Activated CD4-positive, alpha-beta T cell treated with anti-CD3 and anti-CD28 coated beads for 24 hours (primary cell): ENCODE measurements at places on chromosomes 16 and 17.

DNA sequence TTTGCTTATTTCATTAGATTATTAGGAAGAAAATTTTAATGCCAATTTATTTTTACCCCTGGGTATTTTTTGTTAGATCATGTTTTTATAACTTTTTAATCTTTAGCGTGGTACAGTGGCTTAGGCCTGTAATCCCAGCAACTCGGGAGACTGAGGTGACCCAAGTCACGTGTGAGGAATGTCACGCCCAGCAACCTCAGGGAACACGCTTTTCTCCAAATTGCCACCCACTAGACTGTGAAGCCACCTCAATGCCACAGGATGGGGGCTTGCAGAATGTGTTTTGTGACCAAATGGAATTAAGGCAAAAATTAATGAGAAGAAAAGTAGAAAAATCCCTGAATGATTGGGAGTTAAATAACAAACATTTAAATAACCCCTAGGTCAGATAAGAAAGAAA is 141.8 kb downstream of the LAT start:
- no peak for DNase-seq

DNA sequence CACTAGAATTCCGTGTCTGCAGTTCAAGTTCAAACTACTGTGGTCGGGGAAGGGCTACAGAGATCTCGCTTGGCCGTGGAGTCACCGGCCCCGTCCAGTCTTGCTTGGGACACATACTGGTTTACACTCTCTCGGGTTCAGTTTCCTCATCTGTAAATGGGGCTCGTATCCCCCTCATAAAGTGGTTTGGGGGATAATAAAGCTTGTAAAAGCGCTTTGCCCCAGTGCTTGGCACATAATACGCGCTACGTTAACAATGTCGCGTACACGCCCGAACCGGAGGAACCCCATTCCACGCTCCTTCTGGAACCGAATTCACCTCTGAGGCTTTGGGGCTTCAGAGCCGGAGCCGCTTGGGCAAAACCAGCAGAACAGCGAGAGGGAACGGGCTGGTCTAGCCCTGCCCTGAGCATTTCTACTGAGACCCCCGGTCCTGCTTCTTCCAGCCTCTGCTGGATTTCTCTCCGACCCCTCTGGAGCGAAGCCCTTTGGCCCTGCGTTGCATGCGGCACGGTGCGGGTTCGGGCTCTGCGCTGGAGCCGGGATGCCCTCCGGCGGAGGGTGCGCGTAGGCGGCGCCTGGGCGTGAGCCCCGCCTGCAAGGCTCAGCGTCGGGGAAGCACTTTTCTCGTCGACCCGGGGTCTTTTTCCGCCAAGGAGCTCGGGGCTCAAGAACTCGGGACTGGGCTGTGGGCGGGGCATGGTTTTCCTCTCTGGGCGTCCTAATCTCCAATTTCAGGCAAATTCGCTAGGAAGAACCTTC is 26.1 kb upstream of the HOXB13 start:
- DNase-seq = no peak

GRCh38 chr16:71537643-71538042 is 11.4 kb downstream of the CHST4 start:
- peak; percentile 10 for DNase-seq

- DNase-seq = no peak
These were observed 26.2 kb downstream of the ADAMTS18 start for GRCh38 chr16:77408607-77409006.

DNA sequence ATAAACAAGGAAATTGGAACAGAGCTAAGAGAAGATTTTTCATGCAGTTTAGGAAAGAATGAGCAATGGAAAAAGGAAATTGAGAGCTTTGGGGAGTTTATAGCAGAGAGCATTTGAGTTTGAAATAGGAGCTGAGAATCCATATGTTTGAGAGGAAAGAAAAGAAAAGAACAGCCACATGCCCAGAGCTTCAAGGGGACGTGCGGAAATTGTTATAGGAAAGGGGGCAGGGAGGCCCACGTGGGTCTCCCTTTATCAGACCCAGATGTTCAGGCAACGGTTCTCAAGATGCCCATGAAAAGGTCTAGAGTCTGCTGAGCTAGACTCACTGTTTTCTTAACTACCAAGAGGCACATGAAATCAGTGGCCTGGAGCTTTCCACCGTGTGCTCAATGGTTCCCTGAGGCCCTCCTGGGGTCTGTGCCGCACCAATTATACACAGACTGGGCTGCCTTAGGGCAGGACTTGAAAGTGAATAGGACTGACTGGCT is 31.2 kb downstream of the CHD9 start:
- DNase-seq = no peak

- DNase-seq = no peak
These were observed 248.8 kb downstream of the HS3ST3A1 start for GRCh38 chr17:13352747-13353415.

DNA sequence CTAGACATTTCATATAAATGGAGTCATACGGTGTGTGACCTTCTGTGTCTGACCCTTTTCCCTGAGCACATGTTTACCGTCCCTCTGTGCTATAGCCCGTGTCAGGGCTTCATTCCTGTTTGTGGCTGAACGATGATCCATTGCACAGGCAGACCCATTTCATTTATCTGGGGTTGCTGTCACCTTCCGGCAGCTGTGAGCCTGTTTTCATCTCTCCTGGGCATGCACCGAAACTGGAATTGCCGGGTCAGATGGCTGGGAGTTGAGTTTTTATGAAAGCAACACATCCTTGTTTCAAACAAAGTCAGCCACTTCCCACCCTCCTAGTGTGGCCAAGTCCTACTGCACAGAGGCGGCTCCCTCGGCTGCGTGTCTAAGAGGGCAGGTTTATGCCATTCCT is 25.5 kb downstream of the BAIAP2 start:
- DNase-seq = no peak

- no peak for DNase-seq
These were observed 15.5 kb upstream of the TIMP2 start for GRCh38 chr17:78940708-78941107.

DNA sequence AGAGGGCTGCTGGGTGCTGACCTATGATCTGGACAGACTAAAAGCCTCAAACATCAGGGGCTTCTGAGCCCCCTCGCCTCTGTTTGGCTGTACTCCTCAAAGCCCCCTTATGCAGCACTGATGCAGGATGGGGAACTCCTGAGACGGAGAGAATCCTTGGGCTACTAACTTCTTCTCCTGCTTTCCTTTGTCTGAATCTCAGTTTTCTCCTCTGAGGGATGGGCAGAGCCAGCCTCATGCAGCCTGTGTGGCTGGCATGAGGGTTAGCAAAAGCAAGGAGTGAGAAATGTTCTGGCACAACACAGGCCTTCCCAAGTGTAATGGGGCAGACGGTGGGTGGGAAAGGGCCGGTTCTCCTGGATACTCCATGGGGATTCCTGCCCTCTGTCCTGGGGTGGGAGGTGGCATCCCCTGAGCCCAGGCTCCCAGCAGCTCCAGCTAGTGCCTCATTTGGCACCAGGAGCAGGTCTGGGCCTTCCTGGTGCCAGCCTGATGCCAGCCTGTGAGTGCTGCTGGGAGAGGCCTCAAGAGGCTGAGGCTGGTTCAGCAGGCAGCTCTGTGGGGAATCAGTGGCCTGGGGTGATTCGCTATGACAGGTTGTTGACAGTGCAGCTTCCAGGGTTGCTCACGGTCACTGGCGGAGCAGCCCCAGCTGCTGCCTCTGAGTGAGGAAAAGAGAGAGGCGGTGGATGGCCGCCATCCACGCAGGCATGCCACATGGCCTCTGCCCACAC is 4.0 kb upstream of the BRD7 start:
- DNase-seq = no peak

DNA sequence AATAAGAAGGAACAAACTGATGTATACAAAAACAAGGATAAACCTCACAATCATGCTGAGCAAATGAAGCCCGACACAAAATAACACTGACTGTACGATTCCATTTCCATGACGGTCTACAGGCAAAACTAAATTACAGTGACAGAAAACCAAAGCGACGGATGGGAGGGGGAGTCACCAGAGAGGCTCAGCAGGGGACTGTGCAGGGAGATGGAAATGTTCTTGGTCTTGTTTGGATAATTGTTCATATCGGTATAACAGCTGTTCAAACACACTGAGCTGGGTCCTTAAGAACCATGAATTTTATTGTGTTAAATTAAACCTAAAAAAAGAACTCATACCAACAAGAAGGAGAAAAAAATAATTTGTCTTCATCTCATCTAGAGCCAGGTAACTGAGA is 97.8 kb downstream of the NXN start:
- no peak for DNase-seq

- no peak for DNase-seq
These were observed 1.2 kb upstream of the NARF start for GRCh38 chr17:82457073-82457928.

GRCh38 chr16:30005341-30006094 is 5.3 kb downstream of the DOC2A start:
- DNase-seq = no peak

DNA sequence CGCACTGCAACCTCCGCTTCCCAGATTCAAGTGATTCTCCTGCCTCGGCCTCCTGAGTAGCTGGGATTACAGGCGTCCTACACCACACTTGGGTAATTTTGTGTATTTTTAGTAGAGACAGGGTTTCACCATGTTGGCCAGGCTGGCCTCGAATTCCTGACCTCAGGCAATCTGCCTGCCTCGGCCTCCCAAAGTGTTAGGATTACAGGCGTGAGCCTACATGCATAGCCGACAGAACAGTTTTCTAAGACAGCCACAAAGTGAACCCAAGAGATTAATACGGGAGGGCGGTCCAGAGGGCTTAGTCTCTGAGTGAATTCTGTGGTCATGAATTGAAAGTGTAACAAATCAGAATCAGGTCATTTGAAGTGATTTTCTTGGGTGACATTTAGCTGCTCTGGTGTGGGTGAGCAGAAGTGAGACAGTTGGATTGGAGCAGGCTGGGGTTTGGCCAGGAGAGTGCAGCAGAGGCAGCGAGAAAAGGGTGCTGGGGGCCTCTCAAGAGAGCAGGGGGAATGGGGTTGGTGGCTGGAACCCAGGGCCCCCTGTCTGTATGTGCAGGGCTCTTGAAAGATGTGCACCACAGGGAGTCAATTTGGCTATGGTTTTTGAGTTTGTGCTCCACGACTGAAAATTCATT is 231.4 kb upstream of the WSCD1 start:
- DNase-seq = no peak

- DNase-seq = no peak
These were observed 6.5 kb downstream of the DDX42 start for GRCh38 chr17:63780507-63780906.

- no peak for DNase-seq
These were observed 1.0 kb upstream of the MFAP4 start for GRCh38 chr17:19387921-19388521.

DNA sequence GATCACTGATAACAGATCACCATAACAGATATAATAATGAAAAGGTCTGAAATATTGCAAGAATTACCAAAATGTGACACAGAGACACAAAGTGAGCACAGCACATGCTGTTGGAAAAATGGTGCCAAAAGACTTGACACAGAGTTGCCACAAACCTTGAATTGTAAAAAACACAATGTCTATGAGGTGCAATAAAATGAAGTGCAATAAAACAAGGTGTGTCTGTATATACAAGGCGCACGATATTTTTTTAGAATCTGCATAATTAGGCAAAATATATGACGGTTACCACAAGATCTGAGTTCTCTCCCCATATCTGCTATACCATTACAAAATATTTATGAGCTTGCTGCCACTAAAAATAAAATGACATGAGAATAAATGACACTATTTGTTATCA is 171.9 kb upstream of the AXIN2 start:
- DNase-seq = no peak

- no peak for DNase-seq
These were observed 114.8 kb downstream of the GRIN2A start for GRCh38 chr16:10067406-10067805.

GRCh38 chr17:67707442-67707841 is 10.3 kb upstream of the NOL11 start:
- DNase-seq = no peak

DNA sequence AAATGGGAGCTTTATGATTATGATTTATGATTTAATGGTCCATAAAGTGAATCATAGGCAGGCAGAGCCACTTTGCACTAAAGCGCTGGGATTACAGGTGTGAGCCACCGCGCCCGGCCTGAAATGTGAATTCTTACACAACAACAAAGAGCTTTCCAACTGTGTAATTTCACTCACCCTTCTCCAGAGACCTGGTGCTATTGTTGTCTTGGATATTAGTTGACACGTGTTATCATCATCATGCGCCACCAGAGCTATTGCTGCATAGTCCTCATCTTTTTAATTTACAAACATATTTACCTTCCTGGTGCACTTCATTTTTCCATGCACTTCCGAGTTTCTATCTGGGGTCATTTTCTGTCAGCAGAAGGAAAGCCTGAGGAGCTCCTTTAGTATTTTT is 4.8 kb upstream of the UTS2R start:
- DNase-seq = no peak

- DNase-seq = no peak
These were observed 13.4 kb upstream of the CRISPLD2 start for GRCh38 chr16:84806256-84806889.

DNA sequence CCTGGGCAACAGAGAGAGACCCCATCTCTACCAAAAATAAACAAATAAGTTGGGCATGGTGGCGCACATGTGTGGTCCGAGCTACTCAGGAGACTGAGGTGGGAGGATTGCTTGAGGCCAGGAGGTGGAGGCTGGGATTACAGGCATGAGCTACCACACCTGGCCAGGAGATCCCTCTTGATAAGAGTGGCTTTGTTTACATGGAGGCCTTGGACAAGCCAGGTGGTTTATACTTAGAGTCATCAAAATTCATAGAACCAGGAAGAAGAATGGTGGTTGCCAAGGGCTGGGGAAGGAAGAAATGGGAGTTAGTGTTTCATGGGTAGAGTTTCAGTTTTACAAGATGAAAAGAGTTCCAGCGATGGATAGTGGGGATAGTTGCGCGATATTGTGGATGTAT is 8.8 kb upstream of the ZFP1 start:
- no peak for DNase-seq

GRCh38 chr17:58239987-58240386 is 1.6 kb downstream of the LPO start:
- no peak for DNase-seq

DNA sequence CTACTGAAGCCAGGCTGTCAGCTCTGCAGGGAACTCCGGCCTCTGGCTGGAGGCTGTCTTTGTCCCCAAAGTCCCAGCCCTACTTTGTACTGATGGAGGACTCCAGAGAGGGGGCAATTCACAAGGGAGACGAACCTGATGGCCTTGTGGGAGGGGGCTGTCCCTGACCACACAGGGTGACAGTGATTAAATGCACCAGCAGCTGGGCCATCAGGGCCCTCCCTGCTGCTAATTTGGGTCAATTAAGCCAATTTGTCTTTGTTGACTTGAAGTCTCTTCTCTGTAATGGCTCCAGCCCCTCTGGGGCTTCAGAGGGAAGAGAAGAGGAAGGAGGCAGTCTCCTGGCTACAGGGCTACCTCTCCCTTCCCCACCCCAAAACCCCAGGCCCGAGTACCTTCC is 22.0 kb downstream of the TMEM132E start:
- no peak for DNase-seq

- DNase-seq = no peak
These were observed 15.9 kb downstream of the TMEM92 start for GRCh38 chr17:50289991-50290702.

GRCh38 chr16:11805556-11805955 is 8.5 kb upstream of the ZC3H7A start:
- no peak for DNase-seq

- no peak for DNase-seq
These were observed 20.0 kb downstream of the MAP3K14 start for GRCh38 chr17:45296833-45297124.

GRCh38 chr17:31744511-31744951 is 114.5 kb downstream of the COPRS start:
- DNase-seq = no peak
